ENCODE measurements at places on chromosomes 1 and 21.

- DNase-seq: no peak
Measured at GRCh38 chr1:183139281-183139942, 46.7 kb upstream of the LAMC2 start.

DNA sequence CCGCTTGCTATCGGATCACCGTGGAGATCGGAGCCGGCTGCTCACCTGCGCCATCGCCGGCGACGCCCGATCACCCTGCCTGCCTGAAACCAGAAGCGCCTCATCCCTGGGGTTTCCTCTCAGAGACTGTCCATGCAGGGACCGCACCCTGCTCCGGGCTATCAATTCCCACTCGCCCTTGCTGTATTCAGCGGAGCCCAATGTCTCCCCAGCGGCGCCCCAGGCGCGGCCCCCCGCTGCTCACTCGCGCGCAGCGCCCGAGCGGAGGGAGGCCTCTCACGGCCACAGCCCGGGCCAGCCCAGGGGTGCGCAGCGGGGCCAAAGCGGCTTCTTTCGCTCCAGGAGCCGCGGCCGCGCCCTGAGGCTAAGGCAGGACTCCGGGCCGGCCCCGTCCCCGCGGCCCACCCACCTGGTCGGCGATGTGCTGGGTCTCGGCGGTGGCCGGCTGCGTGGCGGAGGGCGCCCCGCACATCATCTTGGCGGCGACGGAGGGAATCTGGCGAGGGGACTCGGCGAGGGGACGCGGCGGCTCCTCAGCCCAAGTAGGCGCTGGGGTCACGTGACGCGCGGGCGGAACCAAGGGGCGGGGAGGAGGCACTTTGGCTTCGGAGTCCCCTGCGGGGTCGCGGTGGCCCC is at the start of gene CSTB:
Gene CSTB, minus strand, starts transcription at position 514 of the 636 bp plus-strand sequence. Its CDS starts 39 bp downstream, at position 475.
- DNase-seq: peak; percentile 76

GRCh38 chr21:29264721-29265120 is 34.0 kb upstream of the BACH1 start:
- DNase-seq: no peak

DNA sequence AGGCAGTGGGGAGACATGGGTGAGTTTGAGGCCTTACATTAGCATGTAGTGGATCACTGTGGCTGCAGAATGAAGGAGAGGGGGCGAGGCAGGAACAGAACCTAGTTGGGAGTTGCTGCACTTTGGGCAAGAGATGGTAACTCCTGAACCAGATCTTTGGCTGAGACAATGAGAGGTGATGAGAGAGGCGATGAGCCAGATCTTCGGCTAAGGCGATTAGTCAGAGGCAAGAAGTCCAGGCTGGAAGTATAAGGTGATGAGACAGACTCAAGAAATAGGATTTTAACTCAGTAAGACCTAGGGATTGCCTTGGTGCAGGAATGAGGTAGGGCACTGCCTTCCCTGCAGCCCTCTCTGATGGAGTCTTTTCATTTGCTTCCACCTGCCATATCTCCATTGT is 9.1 kb upstream of the ARTN start:
- no peak for DNase-seq

DNA sequence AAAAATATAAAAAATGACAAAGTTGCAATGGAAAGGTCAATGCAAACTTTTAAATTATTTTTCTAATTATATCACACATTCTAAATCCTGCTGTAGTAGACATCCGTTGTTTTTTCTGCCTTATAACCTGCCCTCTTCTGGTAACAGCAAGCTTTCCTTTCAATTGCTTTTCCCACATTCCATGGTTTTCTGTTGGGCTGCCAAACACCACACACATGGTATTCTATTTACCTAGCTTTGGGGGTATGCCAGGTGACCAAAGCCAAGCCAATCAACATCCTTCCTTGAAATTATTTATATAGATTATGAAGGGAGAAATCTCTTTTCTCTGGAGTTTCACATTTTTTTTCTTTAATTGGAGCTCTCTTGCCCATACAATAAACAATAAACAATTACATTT is 3.4 kb upstream of the LAMC1 start:
- DNase-seq: no peak

DNA sequence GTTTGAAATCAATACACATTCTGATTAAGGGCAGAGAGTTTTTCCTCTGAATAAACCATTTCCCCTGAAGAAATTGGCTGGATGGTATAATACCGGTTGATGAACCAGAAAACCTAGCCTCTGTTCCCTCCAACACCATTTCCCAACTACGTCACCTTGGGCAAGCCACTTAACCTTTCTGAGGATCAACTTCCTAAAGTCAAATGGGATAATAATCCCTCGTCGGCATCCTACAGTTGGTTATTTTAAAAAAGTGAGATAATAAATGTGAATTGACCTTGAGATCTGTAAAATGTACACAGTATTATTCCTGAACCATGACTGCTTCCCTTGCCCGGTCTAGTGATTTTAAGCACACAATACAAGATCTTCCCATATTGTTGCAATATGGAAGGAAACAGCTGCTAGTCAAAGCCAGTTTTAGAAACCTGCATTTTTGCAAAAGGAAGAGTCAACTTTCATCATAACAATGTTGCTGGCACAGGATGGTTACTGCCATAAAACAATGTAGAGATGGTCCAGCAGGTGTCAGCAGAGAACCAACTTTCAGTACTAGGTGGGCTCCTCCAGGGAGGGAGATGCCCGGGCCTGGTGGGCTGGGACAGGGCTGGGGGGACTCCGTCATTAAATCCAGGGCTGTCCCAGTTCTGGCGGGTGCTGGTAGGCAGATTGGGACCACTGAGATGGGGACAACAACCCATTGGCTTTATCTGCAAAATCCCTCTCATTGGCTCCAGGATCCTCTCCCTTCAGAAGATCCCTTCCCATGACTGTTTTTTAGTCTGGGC is 5.2 kb upstream of the HLX start:
- no peak for DNase-seq

- DNase-seq: no peak
Measured at GRCh38 chr21:35135481-35135880, 86.4 kb upstream of the RUNX1 start.

GRCh38 chr1:223105568-223105967 is 37.5 kb downstream of the TLR5 start:
- DNase-seq: no peak

DNA sequence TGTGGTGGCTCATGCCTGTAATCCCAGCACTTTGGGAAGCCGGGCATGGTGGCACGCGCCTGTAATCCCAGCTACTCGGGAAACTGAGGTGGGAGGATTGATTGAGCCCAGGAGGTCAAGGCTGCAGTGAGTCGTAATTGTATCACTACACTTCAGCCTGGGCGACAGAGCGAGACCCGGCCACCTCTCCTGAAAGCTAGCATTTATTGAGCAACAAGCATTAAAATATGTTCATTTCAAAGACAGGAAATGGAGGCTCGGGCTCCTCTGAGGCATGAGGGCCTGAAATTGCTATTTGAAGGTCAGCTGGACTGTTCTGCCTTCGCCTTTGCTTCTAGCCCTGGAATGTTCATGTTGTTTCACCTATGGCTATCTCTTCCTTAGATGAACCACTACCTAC is 34.5 kb downstream of the SPATA21 start:
- no peak for DNase-seq

- DNase-seq: no peak
Measured at GRCh38 chr1:233473549-233474204, 140.2 kb upstream of the KCNK1 start.

GRCh38 chr1:28518745-28519341 is 13.0 kb downstream of the RCC1 start:
- DNase-seq: no peak

GRCh38 chr1:20588634-20589225 is at the start of gene CDA:
CDA (plus strand) TSS chr1:20589097; CDS start chr1:20589130, 33 bp downstream.
- no peak for DNase-seq

DNA sequence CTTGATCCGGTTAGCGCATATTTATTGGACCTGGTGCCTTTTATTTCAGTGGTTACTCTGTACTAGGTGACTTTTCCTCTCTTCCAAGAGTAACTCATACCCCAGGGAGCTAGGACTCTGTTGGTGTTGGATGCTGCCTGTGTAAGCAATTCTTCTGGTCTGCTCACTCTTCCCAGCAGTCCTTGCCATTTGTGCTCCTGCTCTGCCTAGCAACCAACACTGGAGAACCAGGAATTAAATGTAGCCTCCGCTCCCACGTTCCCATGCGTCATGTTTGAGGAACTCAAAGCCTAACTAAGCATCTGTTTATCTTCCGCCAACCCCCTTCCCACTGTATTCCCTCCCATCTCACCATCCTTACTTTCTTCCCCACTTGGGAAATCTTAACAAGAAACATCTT is 65.7 kb upstream of the RAVER2 start:
- DNase-seq: no peak

DNA sequence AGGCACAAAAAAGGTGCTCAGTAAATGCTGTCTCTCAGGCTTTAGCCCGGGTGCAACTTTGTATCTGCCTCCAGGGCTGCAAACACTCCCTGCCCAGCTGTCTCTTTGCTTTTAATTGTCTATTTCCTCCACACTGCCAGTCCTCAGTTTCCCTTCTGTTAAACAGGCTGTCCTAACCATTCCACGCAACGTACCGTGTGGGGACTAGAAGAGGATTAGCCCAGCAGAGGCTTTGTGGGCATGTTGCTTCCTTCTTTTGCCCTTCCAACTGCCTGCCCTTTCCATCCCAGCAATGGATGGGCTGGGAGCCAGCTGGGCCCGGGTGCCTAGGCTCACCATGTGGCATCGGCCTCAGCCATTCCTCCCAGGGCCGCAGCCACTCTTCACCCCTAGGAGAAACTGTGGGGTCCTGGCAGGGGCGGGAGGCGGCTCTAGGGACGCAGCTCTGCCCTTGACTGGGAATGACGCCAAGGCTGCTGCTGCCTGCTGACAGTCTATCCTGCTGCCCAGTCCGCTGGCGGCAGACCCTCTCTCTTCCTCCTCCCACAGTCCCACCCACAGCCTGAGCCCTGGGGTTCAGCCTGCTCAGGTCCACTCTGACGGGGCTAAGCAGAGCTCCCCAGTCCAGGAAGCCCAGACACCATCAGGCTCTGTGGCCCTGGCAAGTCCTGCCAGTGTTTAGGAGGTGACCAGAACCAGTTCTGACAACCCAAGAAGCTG is 40.6 kb upstream of the LRP8 start:
- DNase-seq: peak; percentile 44

DNA sequence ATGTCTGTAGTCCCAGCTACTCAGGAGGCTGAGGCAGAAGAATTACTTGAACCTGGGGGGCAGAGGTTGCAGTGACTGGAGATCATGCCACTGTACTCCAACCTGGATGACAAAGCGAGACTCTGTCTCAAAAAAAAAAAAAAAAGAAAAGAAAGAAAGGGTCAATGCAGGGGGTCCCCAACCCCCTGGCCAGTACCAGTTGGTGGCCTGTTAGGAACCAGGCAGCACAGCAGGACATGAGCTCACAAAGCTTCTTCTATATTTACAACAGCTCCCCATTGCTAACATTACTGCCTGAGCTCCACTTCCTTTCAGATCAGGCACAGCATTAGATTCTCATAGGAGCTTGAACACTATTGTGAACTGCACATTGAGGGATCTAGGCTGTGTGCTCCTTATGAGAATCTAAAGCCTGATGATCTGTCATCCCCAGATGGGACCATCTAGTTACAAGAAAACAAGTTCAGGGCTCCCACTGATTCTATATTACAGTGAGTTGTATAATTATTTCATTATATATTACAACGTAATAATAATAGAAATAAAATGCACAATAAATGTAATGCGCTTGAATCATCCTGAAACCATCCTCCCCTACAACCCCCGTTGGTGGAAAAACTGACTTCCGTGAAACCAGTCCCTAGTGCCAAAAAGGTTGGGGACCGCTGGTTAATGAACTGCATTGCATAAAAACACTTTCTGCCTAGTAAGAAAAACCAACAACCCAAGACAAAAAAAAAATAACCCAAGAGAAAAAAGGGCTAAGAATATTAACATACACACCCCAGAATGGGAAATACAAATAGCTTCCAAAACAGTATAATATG is 2.8 kb downstream of the ZBTB8OS start:
- no peak for DNase-seq

DNA sequence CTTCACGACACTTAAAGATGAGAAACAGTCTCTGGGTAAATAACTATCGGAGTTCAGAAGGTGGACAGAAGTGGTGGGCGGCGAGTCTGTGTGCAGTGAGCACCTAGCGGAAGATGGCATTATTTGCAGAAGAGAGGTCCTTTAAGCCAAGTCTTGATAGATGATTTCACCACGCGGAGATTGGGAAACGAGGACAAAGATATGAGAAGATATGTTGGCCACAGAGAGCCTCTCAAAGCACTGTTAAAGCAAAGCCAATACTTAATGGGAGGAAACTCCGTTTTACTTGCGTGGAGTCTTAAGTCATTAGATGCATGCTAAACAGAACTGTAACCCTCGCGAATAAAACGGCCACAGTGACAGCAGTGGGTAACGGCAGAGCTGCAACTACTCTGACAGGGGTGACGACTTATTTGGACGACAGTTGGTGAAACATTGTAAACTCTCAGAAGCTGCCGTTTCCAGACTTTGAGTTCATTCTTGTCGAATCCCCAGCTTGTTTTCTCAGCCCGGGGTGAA is 577 bp upstream of the CEP350 start:
- DNase-seq: peak; percentile 62

DNA sequence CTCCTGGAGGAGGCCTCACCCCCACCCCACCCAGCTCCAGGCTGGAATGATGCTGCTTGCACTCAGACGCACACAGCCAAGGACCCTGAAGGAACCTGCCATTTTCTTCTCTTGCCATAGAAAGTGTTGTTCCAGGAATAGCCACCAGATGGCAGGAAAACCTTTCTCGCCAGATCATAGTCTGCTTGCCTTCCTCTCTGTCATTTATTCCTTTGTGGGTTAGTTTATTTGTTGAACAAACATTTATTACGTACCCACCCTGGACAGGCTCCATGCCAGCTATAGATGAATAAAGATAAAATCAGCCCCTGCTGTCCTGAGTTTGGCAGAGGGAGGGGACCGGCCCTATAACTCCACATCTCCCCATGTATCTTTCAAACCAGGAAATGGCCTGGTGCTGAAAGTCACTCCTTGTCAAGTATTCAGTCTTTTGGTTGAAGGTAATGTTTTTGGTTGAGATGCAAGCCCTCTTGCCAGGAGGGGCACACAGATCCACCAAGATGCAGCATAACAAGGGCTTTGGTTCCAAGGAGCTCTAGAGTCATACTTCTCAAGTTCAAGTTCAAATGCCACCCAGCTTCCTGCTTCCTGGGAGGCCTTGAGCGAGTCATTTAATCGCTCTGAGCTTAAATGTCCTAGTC is 7.0 kb upstream of the KCNC4 start:
- peak; percentile 61 for DNase-seq

GRCh38 chr1:36222481-36223380 is 1.5 kb upstream of the THRAP3 start:
- no peak for DNase-seq

GRCh38 chr21:16427587-16428087 is 697.9 kb downstream of the USP25 start:
- peak; percentile 24 for DNase-seq

GRCh38 chr1:16127676-16128337 is 28.1 kb downstream of the EPHA2 start:
- DNase-seq: no peak

DNA sequence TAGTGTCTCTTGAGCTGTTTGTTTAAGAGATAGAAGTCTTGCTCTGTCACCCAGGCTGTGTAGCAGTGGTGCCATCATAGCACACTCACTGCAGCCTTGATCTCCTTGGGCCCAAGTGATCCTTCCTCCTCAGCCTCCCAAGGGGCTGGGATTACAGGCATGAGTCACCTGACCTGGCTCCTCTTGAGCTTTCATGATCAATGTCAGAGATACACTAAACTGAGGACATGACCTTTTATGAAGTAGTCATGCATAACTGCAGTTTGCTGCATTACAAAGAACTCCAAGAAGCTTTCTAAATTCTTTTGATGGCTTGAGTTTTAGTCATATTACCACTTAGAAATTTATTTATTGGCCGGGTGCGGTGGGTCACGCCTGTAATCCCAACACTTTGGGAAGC is 77.7 kb downstream of the CC2D1B start:
- no peak for DNase-seq

All from NCI-H524 (cell line).